ENCODE measurements at places on chromosomes 1 and 21.

- no peak for DNase-seq
Observed at GRCh38 chr1:61436016-61436415, 288.9 kb downstream of the TM2D1 start.

GRCh38 chr1:198636391-198636790 is 2.4 kb upstream of the PTPRC start:
- no peak for DNase-seq

DNA sequence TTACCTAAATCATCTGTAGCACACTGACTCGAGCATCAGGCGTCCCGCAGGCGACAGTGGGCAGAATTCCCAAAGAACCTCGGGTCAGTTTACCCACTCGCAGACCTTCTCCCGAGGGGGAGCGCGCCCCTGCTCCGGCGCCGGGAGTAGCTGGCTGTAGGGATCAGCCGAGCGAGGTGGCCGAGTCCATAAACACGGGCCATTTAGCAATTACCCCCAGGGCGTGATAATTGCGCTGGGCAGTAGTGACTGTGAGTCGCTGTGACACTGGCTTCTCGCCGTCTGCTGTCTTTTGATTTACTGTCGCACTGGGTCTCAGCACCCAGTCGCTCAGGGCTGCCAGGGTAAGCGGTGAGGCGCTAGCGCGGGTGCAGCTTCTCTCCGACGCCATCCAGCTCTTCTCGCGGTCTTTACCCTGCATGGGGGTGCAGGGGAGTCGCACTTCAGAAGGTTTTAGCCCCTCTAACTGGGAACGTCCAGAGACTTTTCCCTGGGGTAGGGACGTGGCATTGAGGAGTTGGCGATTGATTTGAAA is 16.2 kb downstream of the HLX start:
- no peak for DNase-seq

GRCh38 chr1:177427811-177428210 is 257.1 kb downstream of the BRINP2 start:
- no peak for DNase-seq

- DNase-seq: no peak
Observed at GRCh38 chr1:18994381-18994780, 37.9 kb upstream of the IFFO2 start.

Data from KG1 (cell line).